Stimulated activated CD4-positive, alpha-beta T cell treated with anti-CD3 and anti-CD28 coated beads, Interleukin-12 subunit alpha, Interleukin-12 subunit beta, amount 100 ng/mL, for 24 hours (primary cell): ENCODE measurements at places on chromosomes 16 and 17.

GRCh38 chr17:63132459-63132911, 166.4 kb downstream of the TANC2 start:
- DNase-seq: no peak

DNA sequence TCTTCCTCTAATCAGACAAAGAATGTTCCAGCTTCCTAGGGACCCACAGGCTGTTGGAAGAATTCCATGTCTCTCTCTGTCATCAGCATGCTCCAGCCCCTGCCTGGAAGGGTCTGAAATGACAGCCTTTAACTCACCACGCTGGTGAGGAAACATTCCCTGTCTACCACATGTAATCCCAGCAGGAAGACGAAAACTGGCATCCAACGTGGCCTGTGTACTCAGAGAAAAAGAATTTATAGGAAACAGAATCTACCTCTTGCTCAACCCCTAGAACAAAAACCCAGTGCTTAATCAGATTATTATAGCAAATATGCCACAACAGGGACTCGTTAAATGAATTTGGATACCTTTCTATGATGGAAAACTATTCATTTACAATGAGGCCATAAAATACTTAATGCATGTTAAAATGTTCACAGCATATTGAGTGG, 147.3 kb upstream of the FOXF1 start:
- DNase-seq: no peak

GRCh38 chr17:76718516-76718915, 7.8 kb upstream of the MXRA7 start:
- no peak for DNase-seq

- DNase-seq: no peak
Measured at GRCh38 chr16:58498341-58499091, 1.4 kb upstream of the NDRG4 start.

- DNase-seq: no peak
Measured at GRCh38 chr17:1053661-1054360, 56.9 kb downstream of the TIMM22 start.

DNA sequence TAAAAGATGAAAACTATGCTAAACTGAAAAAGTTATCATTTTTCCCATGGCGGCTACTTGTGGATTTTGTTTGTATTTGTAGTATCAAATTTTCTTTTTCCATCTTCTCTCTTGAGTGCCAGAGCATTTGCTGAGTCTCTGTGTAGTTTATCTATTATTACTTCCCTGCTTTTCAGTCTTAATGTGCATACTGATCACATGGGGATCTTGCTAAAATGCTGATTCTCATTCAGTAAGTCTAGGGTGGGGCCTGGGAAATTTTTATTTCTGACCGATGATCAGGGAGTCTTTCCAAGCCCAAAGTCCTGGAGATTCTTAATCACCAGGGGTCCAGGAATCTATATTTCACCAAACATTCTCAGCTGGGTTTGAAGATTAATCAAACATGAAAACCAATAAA, 189.0 kb upstream of the GOT2 start:
- no peak for DNase-seq

- peak; percentile 43 for DNase-seq
Measured at GRCh38 chr16:578870-579405, 9.2 kb downstream of the PIGQ start.

DNA sequence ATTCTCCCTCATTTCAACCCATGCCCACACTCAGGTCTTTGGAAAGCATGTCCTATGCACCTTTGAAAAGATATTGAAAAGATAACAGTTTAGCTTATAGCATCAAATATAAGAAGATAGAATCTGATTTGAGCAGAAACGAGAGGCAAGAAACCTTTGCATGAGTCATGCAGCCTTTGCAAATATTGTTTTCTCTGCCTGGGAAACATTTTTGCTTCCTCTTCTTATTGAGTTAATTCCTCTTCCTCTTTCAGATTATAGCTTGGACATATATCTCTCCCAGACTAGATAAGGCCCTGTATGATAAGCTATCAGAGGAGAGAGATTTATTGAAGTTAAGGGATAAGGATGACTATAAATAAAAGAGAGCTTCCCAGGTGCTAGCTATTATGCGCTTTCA, 46.1 kb upstream of the KCNJ2 start:
- no peak for DNase-seq

- DNase-seq: no peak
Measured at GRCh38 chr16:86707171-86707570, 128.8 kb downstream of the FOXL1 start.
